ENCODE measurements at places on chromosomes 1 and 21.

- peak; percentile 24 for DNase-seq
These were observed 28.6 kb upstream of the NADK start for GRCh38 chr1:1806890-1807289.

DNA sequence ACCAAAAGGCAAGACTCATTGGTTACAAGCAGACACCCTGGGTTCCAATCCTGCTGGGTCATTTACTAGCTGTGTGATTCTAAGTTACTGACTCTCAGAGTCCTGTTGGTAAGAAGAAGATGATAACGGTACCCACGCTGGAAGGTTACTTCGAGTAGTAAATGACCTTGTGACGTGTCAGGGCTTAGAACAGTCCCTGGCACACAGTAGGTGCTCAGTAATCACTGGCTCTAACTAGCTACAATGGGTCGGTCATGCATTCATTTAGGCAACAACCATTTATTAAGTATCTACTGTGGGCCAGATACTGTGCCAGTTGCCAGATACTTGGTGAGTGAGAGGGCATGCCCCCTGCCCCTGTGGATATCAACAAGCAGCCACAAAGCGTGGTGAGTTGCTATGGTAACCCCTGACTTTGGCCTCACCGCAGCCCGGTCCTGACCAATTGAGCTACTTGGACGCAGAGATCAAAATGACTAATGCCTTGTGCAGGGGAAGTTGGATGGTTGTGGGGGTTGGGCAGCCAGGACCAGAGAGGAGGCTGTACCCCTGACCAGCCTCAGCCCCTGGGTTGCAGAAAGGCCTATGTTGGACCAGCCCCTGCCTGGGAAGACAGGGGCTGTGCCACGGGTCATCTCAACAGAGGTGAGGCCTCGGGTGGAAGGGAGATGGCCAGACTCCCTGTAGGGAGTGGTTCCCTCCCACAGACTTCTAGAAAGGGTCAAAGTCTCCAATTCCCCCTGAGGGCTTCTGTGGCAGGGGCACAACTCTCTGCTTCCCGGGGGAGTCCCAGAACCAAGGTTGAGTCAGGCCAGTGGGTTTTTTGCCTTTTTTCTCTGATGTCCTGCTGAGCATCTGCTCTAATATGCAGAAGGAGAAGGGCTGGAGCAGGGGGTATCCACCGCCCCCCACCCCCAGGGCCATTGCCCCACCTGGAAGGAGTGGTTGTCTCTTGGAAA is 16.0 kb downstream of the DHRS3 start:
- no peak for DNase-seq

GRCh38 chr1:29991815-29992214 is 731.6 kb downstream of the MATN1 start:
- DNase-seq = no peak

- peak; percentile 88 for DNase-seq
These were observed 20.9 kb downstream of the URB1 start for GRCh38 chr21:32371913-32372314.

- DNase-seq = no peak
These were observed 22.5 kb upstream of the IPP start for GRCh38 chr1:45772971-45773370.

DNA sequence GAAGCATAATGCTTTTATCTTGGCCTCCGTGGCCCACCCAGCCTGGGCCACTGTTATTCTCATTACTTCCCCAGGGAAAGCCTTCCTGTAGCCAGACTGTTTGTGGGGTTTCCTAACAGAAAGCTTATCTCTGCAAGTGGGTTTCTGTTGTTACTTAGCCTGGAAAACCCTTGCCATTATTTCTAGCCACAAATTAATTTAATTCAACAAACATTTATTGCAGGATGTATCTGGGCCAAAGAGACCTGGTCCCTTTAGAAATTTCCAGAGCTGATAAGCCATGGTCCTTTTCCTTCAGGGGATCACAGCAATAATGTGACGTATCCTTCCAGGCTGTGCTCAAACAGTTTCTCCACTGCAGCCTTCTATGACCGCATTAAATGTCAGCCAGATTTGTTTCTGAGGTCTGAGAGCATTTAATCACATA is 20.9 kb downstream of the TNN start:
- DNase-seq = no peak

DNA sequence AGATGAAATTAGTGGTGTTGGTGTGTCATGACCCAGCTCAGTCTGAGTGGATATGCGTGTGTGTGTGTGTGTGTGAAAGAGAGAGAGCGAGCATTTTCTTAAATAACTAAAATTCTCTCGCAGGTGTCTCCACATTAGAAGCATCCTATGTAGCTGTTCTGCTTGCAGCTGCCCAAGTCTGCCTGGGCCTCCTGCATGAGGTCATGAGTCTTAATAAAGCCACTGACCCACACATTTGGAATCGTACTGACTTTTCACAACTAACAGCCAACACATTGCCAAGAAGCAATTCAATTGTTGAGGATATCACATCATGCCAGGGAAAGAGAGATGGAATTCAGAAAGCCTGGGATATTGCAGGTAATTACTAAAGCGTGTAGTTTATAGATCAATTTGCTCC is 238.2 kb upstream of the AJAP1 start:
- DNase-seq = no peak

GRCh38 chr1:53620061-53620855 is 118.7 kb downstream of the GLIS1 start:
- peak; percentile 5 for DNase-seq

GRCh38 chr1:28115267-28115666 is 26.9 kb upstream of the EYA3 start:
- DNase-seq = no peak

- DNase-seq = no peak
These were observed 230.9 kb upstream of the IRF2BP2 start for GRCh38 chr1:234840843-234841242.

DNA sequence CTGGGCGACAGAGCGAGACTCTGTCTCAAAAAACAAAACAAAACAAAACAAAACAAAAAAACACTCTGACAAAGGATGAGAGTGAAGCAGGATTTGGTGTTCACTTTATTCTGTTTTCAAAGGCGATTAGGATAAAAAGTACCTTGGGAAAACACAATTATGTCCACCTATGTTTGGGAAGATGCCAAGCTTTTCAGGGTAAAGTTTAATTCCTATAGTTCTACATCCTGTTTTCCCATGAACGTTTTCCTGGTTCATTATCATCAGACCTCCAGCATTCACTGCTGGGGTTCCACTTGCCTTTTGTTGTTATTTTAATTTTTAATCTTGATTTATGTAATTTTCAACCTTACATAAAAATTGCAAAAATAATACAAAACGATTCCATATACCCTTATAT is 4.9 kb upstream of the NID1 start:
- DNase-seq = no peak

DNA sequence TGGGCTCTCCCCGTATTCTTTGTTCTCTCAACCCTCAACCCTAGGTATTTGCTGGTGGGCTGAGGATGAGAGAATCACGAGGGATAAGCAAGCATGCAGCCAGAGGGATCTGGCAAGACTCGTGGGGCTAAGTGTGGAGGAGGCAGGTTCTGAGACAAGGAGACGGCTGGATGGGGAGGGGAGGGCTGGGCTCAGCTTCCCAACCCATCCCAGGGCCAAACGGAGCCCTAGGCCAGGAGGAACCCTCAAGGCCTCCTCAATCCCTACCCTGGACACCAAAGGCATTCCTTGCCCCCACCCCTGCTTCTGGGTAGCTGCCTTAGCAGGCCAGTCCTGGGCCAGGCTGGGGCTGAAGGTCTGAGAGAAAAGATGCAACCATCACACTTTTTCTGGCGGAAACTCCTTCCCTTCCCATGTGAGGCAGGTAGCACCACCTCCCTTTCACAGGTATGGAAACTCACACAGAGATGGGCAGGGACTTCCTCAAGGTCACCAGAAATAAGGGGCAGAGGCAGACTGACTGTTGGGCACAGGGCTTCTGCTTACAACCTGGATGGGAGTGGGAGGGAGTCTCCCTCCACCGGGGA is 6.2 kb downstream of the MEF2D start:
- DNase-seq = no peak

DNA sequence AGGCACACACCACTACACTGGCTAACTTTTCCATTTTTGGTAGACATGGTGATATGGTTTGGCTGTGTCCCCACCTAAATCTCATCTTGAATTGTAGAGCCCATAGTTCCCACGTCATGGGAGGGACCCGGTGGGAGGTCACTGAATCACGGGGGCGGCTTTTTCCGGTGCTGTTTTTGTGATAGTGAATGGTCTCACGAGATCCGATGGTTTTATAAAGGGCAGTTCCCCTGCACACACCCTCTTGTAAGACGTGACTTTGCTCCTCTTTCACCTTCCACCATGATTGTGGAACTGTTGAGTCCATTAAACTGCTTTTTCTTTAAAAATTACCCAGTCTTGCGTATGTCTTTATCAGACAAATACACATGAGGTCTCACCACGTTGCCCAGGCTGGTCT is 1.3 kb upstream of the FTCD start:
- DNase-seq = no peak

DNA sequence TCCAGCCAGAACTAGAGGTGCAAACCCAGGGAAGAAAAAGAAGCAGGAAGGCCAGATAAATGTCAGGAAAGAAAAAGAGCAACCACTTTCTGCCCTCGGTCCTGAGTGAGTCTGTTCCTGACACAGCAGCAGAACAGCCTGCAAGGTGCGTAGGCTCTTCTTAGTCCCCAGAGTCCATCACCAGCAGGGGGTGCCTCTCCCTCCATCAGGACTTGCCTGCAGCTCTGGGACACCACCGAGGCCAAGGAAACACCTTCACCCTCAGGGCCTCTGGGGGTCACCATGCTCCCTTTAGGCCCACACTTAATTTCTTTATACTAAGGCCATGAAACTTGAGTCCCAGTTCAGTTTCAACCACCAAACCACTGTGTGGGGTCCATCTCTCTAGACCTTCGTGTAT is 43.7 kb upstream of the NFASC start:
- DNase-seq = no peak

DNA sequence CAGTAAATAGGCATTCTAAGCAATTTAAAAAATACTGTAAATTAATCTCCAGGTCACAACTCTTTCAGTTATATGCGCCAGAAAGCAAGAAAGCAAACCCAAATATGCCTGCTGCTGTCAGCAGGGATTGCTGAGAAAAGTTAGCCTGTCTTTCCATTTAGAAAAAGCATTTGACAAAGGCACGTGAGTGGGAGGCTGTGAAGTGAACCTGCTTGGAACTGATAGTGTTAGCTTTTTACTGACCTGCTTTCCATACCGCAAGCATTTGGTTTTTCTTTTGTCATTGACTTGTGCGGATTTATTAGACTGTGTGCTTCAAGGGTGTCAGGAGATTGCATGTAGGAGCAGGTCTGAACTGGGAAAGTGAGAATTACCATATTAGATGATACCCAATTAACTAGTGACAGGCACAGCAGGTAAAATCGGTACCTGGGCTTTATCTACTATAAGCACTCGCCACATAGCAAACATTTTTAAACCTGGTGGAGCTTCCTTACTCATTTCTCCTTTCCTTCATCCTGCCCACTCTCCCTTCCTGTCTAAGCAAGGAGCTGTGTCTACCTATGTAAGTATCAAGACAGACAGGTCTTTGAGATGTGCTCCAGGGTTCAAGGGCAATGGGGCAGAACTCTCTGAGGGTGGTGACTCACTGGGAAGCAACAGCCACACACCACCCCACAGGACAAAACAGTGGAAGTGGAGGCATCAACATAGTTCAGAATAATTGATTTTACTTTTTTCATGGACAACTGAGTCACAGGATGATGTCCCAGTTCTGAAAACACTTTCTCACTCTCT is 323.9 kb downstream of the DISC1 start:
- no peak for DNase-seq

- DNase-seq = peak; percentile 87
These were observed 5.4 kb upstream of the LAMC2 start for GRCh38 chr1:183180634-183181056.

- DNase-seq = peak; percentile 75
These were observed 80.9 kb upstream of the DPYD start for GRCh38 chr1:98001764-98002163.

DNA sequence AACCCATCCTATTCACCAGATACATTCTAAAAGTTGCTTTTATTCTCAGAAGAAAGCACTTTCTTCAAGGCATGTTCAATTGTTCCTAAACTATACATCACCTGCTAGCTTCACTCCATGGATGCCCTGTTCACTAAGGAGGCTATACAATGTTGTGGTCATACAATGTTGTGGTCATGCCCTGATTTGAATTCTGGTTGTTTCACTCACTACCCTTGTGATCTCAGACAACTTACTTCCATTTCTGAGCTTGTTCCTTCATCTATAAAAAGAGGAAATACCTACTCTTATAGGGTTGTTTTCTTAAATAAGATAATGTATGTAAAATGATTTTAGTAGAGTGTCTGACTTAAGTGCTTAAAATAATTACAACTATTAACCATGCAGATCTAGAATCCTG is 19.7 kb downstream of the EDEM3 start:
- DNase-seq = no peak

- peak; percentile 63 for DNase-seq
These were observed 27.8 kb downstream of the COL18A1 start for GRCh38 chr21:45432575-45433255.
